Naive thymus-derived CD8-positive, alpha-beta T cell (primary cell): ENCODE measurements at places on chromosomes 4 and X.

DNA sequence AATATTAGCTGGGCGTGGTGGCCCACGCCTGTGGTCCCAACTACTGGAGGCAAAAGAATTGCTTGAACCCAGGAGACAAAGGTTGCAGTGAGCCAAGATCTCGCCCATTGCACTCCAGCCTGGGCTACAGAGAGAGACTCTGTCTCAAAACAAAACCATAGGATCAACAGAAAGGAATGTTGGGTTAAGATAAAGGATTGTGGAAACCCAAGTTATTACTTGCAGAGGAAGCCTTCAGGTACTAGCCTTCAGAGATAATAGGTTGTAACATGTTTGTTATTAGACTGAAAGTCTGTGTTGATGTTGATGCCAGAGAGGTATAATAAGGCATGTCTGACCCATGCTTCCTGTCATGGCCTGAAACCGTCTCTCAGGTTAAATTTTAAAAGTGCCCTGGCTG lies 16.9 kb downstream of the SSX5 start:
- no peak for DNase-seq

GRCh38 chrX:27309406-27309805 lies 153.7 kb downstream of the PPP4R3C start:
- DNase-seq = no peak

- DNase-seq = peak; percentile 68
Measured at GRCh38 chr4:109816082-109816442, 500 bp downstream of the GAR1 start.

- DNase-seq = no peak
Measured at GRCh38 chrX:68897118-68897945, 68.5 kb downstream of the EFNB1 start.

DNA sequence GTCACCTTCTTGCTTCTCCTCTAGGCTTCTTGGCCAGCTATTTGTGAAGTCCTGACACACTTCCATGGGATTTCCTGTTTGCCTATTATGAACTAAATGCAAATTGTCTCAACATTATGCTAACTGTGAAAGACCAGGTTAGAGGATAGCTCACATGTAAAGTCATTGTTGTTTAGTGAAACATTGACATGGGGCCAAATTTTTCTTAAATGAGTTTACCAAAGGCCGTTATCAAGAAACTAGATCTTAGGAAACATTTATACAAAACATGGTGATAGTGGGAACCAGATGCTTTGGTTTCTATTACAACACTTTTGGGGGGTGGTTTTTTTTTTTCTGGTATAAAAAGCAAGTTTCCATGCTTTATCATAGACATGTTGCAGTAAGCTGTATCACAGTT lies 466.8 kb upstream of the FAM241A start:
- DNase-seq = no peak

DNA sequence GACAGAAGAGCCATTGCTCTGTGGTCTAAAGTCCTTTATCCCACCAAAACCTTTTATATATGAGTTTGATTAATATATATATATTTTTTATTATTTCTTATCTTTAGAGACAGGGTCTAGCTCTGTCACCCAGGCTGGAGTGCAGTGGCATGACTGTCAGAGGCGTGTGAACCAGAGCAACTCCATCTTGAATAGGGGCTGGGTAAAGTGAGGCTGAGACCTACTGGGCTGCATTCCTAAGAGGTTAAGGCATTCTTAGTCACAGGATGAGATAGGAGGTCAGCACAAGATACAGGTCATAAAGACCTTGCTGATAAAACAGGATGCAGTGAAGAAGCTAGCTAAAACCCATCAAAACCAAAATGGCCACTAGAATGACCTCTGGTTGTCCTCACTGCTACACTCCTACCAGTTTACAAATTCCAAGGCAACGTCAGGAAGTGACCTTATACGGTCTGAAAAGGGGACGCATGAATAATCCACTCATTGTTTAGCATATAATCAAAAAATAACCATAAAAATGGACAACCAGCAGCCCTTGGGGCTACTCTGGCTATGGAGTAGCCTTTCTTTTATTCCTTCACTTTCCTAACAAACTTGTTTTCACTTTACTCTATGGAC lies 10.5 kb downstream of the TBCK start:
- no peak for DNase-seq

GRCh38 chrX:41692162-41692749 lies 3.5 kb downstream of the GPR34 start:
- no peak for DNase-seq

DNA sequence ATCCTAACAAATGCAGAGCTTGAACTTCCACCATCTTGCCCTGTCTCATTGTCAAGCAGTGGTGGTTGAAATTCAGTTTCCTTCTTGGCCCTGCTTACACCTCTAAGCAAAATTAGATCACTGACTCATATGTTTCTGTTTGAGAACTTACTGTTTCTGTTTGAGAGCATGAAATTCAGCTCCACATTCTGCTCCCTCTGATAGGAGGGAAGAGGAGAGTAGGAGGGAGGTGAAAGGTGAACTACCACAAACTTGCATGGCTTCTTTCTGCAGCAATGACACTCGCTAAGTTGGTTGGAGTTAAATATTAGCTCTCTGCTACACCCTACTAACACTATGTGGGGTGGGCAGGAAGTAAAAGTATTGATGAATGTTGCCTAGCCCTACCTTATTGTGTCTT lies 117.8 kb upstream of the EDA2R start:
- no peak for DNase-seq

DNA sequence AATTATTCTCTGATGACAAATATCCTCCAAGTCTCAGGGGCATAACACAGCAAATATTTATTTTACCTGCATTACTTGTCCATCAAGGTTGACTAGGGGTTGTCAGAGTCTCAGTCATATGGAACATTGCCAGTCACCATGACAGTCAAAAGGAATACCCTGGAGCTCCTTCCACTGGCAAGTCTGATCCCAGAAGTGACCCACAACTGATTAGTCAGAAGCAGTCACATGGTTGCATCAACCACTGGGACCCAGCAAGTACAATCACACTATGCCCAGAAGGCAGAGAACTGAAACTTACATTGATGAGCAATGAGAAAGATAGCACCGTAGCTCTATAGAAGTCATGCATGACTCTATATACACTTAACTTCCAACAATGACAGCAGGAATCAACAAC lies 41.9 kb upstream of the SOD3 start:
- no peak for DNase-seq
